ENCODE measurements at places on chromosomes 7 and 10. TPM values are rescaled to one million over a fixed set of nuclear protein-coding genes. Genes with fewer than 3 reads are reported as not detected.

Gene ANKMY2
- total RNA-seq: 10.4 TPM

Gene ZPBP
- not detected for total RNA-seq

Gene ENTPD1
- total RNA-seq: 24.0 TPM

Gene TBL2
- total RNA-seq: 77.0 TPM

Measured in epithelial cell of umbilical artery (primary cell).